ENCODE measurements at places on chromosomes 7 and 10.

DNA sequence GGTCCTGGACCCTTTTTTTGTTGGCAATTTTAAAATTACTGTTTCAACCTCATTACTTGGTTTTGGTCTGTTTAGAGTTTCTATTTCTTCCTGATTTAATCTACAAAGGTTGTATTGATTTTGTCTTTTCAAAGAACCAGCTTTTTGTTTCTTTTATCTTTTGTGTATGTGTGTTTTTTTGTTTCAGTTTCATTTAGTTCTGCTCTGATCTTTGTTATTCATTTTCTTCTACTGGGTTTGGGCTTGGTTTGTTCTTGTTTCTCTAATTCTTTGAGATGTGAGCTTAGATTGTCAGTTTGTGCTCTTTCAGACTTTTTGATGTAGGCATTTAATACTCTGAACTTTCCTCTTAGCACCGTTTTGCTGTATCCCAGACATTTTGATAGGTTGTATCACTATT, 8.5 kb upstream of the MRPS33 start:
- DNase-seq, result no peak

- DNase-seq, result no peak
Measured at GRCh38 chr10:120382360-120382759, 74.7 kb upstream of the PLPP4 start.

GRCh38 chr10:110083884-110084283, 76.1 kb downstream of the ADD3 start:
- DNase-seq, result no peak

DNA sequence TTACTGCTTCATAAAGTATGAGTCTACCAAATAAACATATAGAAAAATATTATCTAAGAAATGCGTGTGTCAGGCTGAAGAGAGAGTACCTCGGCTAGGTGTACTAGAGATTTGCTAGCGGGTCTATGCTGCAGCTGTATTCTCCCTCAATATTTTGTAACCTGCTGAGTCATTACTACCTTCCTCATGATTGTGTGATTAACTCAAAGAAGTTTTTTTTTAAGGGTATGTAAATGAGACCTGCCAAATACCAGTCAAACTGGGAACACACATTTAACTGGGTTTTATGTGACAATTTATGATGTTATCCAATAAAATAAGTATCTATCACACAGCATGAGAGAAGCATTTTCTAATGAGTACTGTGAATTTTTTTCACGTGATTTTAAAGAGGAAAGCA, 180.4 kb downstream of the RNF133 start:
- no peak for DNase-seq

GRCh38 chr7:97078023-97078969, 39.2 kb upstream of the SDHAF3 start:
- no peak for DNase-seq

DNA sequence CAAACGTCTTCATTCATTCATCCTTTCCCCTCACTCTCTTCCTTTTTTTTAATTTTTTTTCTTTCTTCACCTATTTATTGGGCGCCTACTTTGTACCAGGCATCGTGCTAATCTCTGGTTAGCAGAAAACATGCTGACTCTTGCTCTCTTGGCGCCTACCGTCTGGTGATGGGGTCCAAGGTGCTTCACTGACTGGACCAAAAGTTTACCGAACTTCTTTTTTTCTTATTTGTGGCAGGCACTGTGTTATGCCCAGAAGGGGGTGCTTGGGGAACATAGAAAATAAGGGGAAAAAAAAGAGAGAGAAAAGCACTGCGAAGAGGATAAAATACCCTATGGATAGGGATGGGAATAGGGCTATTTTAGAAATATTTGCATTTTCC, 505 bp upstream of the FAM204A start:
- no peak for DNase-seq

GRCh38 chr7:44531421-44532380, 9.4 kb downstream of the NPC1L1 start:
- DNase-seq, result no peak

- no peak for DNase-seq
Measured at GRCh38 chr10:129945526-129945925, 18.5 kb downstream of the EBF3 start.

GRCh38 chr7:12456506-12456905, 52.8 kb upstream of the VWDE start:
- DNase-seq, result no peak

- DNase-seq, result no peak
Measured at GRCh38 chr7:92717993-92718716, 118.2 kb downstream of the CDK6 start.

GRCh38 chr7:11203683-11204082, 230.0 kb downstream of the PHF14 start:
- no peak for DNase-seq

DNA sequence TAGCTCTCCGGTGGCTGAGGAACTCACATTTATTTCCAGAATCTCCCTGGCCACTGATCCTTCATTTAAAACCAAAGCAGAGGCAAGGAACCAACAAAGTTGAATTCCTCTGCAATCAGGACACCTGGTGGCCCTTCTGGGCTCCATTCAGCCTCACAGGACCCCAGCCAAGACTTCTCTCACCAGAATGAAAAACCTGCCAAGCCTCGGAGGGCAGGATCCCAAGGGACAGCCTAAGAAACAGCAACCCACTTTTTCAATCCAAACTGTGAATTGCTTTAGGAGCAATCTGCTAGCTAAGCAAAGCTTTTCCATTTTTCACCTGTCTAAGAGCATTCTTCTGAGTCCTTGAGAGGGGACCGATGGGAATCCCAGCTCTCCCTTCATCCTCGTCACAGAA, 34.6 kb downstream of the OAT start:
- DNase-seq, result no peak

DNA sequence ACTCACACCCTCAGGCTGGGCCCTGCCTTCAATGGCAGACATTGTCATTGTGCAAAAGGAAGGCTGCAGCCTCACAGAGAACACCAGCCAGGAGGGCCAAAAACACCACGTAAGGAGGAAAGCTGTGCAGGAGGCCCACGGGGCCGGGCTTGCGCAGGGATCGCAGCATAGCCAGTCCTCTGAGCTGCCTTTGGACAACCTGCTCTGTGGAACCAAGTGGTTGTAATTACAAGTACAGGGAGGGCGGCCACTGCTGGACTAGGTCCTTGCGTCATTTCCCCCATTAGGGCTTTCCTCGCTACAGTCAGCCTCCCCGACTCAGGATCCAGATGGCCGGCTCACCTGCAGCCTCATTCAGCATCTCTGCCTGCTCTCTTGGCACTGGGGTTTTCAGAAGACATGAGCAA, 66.9 kb downstream of the FAM53B start:
- DNase-seq, result no peak

DNA sequence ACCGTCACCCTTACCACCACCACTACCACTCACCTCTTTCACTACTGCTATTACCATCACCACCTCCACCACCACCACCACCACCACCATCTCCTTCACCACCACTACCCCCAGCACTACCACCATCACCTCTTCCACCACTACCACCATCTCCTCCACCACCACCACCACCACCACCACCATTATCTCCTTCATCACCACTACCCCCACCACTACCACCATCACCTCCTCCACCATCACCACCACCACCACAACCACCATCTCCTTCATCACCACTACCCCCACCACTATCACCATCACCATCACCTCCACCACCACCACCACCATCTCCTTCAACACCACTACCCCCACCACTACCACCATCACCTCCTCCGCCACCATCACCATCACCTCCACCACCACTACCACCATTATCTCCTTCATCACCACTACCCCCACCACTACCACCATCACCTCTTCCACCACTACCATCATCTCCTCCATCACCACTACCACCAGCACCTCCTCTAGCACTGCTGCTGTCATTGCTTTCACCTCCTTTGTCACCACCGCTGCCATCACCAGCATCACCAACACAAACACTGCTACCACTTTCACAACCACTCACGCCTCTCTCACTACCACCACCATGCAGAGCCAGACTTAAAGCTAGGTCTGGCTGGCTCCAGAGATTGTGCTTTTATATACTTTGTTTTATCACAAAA, 109.3 kb downstream of the ICA1 start:
- DNase-seq, result no peak

GRCh38 chr10:132030898-132031463, 34.8 kb upstream of the JAKMIP3 start:
- DNase-seq, result no peak

GRCh38 chr7:140458201-140458600, 21.1 kb downstream of the MKRN1 start:
- DNase-seq, result no peak

GRCh38 chr7:50595491-50596102, 30.4 kb upstream of the DDC start:
- DNase-seq, result no peak

- DNase-seq, result no peak
Measured at GRCh38 chr10:111707076-111707475, 476.5 kb downstream of the GPAM start.
